NCI-H1048 (cell line): ENCODE measurements at places on chromosomes 11 and 22.
A peak's percentile ranks its signal among the peaks of the same experiment; 100 is the strongest.

GRCh38 chr11:59429924-59430516 is 3.8 kb upstream of the OR5A2 start:
- peak; percentile 19 for DNase-seq

DNA sequence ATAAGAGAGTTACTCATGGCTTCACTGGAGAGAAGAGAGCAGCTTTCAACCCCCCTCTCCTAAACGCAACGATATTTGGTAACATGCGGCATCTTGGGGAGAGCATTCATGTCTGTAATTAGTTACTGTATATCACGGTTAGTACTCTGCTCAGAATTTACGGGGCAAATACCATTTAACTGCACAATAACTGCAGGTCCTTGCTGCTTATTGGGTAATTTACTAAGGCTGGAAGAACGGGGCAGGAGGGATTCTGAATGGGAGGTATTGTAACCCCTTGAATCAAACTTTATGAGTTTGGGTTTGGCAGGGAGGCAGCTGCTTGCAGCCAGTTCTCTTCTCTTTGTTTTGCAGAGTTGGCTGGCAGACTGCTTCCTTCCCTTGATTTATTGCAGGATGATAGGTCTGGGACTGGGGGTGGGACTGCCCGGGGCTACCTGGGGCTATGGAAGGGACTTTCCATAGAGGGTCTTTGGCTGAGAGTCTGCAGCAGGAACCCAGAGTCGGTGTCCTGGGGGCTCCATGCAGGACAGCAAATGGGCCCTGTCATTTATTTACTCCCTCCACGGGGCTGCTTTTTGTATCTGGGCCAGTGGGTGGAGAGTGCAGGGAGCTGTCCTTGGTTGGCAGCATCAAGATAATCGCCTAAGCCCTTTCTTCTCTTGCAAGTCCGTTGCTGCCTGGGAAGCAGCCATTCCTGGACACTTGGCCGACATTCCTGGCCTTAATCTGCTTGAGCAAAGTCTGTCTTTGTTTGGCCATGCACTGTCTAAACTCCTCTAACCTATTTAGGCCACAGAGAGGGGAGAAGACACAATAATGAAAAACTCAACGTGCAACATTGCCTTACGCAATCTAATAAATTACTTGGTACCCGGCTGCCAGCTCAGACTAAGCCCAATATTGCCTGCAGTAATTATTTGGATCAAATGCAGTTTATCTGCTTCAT is 188.9 kb downstream of the ST3GAL4 start:
- peak; percentile 12 for DNase-seq

GRCh38 chr11:67440229-67441097 is 2.8 kb downstream of the CORO1B start:
- DNase-seq: no peak

DNA sequence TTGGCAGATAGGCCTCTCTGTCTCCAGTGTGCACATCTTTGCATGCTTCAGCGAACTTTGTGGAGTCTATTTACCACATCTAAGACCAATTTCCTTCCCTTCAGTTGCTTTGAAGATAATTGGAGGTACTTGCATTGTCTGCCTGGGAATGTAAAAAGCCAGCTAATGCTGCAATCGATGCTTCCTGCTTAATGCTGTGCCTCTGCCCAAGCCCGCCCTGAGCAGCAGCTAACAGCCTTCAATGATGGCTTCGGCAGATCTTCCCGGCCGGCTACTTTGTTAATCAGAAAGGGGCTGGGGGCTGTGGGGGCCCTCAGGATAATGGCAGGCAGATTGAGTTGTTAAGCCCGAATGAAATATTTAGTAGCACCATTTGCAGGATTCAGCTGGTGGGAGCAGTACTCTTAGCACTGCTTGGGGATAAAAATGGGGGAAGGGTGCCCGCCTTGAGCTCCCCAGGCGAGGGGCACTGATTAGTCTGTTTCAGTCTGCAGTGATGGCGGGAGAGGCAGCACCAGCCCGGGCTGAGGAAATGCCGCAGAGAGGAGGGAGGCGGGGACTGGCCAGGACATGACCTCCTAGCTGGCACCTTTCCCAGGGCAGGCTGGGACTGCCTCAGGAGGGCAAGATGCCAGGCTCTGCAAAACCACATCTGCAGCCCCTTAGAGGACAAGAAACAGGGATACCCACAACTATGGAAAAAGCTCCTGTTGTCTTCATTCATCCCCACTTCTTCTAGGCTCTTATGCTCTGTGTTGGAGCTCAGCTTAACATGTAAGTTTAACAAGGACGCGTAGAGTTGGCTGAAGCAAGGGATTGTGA is 460.0 kb downstream of the BUD13 start:
- no peak for DNase-seq

DNA sequence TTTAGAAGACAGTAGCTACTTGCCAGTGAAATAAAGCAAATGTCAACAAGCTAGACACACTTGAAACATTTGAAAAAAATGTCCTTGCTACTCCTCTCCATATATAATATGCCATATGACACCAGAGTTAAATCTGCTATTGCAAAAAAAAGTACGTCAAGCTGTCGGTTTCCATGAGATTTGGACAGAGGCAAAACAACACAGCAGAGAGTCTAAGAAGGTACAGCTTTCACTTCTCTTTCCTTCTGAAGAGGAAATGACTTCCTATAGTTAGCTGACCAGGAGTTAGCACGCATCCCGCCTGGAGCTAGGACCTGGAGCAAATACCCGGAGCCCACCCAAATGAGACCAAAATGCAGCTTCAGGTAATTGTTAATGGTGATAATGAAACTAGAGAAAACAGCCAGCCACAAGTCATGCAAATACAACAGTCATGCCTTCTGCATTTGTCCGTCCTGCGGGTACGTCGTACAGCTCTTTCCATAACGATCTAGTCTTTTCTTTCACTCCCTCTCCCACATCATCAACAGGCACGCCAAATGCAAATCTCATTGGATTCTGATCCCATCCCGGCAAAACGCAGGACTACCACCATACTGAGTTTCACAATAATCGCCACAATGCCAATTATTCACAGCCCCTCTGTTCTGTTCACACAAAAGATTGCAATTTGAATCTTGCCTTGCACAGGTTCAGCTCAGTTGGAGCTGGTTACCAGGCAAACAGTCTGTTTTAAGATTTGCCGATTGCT is 395.0 kb upstream of the CCDC90B start:
- peak; percentile 68 for DNase-seq

DNA sequence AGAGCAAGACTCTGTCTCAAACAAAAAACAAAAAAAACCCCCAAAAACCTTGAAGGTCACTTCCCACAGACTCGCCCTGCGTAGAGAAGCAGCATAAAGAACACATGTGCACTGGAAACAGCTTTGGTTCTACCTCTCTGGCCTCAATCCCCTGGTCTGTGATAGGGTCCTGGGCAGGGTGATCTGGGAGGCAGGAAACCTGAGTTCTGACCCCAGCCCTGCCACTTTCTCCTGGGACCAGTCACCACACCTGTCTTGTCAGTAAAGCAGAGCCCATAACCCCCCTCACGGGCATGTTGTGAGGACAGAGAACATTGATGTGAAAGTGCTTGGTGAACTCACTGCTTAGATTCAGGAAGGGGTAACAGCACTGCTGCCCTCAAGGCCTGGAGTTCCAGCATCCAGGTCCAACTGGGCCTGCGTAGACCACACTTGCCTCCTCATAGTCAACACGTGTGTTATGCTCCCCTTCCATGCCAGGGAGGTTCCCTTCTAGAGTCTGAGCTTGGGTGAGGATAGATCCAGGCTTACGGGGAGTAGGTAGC is 11.4 kb downstream of the UCP2 start:
- DNase-seq: no peak

GRCh38 chr11:15038963-15039362 is 34.4 kb upstream of the CALCB start:
- no peak for DNase-seq

- DNase-seq: no peak
Measured at GRCh38 chr22:27801616-27802345, at the start of gene MN1. Gene MN1 (minus strand): TSS chr22:27801756. CDS start chr22:27800543, 1,213 bp downstream.

GRCh38 chr11:72037554-72038311 is 39.0 kb downstream of the IL18BP start:
- no peak for DNase-seq

DNA sequence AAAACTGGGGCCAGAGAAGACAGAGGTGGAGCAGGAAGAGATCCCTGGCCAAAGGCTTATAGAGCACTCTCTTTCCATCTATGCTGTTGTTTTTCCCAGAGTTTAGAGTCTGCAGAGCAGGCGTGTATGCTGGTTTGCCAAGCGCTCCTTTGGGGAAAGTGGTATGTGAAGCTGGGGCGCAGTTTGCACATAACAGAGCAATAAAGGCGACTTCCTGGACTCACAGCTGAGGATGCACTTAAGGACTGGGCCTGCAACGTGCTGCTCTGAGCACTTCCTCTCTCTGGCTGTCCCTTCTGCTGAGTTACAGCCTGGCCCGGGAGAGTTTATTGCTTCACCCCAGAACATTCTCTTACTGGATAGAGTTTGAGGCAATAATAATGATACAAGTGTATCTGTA is 41.7 kb downstream of the THAP12 start:
- DNase-seq: no peak

- DNase-seq: no peak
Measured at GRCh38 chr22:29212743-29213142, 7.0 kb downstream of the EMID1 start.

GRCh38 chr22:36764641-36765040 is 11.3 kb downstream of the IFT27 start:
- DNase-seq: no peak

GRCh38 chr11:60989093-60989650 is 17.7 kb downstream of the CD6 start:
- no peak for DNase-seq

GRCh38 chr11:104852811-104853210 is 45.4 kb downstream of the CASP12 start:
- no peak for DNase-seq

DNA sequence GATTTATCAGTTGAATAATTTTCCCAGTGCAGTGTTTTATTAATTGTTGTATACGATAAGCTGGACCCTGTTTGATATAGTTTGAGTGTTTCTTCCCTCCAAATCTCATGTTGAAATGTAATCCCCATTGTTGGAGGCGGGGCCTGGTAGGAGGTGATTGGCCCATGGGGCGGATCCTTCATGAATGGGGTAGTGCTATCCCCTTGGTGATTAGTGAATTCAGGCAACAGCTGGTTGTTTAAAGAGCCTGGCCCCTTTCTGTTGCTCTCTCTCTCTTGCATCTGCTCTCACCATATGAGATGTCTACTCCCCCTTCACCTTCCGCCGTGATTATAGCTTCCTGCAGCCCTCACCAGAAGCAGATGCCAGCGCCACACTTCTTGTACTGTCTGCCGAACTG is 1.5 kb downstream of the OR5A1 start:
- DNase-seq: no peak

- no peak for DNase-seq
Measured at GRCh38 chr11:834371-835316, 1.9 kb downstream of the CD151 start.

- no peak for DNase-seq
Measured at GRCh38 chr11:126380909-126381308, 25.4 kb downstream of the ST3GAL4 start.

GRCh38 chr11:45073685-45074141 is 72.7 kb upstream of the PRDM11 start:
- DNase-seq: no peak

GRCh38 chr11:117989351-117990102 is 3.3 kb downstream of the IL10RA start:
- DNase-seq: no peak

DNA sequence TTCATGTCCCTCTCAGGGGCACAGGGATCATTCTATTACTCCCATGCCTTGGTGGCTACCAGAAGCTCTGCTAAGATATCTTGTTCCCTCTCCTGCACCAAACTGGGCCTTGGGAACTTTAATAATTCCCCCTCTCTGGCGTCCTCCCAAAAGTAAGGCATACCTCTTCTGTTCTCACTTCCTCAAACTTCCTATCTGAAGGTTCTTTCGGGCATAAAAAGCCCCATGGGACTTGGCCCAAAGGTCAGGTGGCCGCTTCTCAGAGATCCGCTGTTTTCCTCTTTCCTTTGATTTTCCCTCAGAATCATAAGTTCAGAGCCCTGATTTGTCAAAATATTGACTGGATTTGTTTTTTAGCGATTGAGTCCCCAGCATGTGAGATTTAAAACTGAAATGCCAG is 13.0 kb downstream of the POLD3 start:
- no peak for DNase-seq

- no peak for DNase-seq
Measured at GRCh38 chr11:16186680-16187079, 169.7 kb downstream of the SOX6 start.

DNA sequence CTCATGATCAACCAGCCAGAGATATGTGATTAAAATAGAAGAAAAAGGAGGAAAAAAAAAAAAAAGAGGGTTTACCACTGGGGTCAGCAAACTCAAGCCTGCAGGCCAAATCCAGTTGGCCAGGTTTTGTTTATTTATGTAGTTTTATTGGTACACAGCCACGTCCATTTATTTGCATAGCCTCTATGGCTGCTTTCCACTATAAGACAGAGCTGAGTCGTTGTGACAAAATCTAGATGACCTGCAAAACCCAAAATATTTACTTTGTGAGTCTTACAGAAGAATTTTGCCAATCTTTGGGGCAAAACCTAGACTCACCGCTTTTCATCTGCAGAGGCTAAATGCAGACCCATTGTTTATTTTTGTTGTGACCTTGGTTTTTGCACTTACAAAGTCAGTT is 87.1 kb downstream of the TENM4 start:
- DNase-seq: no peak

- peak; percentile 11 for DNase-seq
Measured at GRCh38 chr22:22942511-22943329, 55.1 kb downstream of the IGLL5 start.

DNA sequence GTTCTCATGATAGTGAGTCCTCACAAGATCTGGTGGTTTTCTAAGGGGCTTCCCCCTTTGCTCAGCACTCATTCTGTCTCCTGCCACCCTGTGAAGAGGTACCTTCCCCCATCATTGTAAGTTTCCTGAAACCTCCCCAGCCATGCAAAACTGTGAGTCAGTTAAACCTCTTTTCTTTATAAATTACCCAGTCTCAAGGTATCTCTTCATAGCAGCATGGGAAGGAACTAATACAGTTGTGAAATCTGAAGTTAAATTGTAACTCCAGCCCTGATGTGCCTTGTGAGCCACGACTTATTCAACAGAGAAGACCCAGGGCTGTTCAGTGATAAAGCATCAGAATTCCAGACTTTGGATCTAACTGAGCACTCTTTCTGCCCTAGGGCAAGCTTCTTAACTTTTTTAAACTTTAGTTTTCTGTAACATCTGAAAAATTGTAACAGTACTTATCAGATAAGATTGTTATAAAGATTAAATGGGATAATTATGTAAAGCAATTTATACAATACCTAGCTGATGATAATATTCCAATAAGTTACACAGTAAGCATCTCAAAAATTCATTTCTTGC is 220.0 kb downstream of the TRPC6 start:
- no peak for DNase-seq

DNA sequence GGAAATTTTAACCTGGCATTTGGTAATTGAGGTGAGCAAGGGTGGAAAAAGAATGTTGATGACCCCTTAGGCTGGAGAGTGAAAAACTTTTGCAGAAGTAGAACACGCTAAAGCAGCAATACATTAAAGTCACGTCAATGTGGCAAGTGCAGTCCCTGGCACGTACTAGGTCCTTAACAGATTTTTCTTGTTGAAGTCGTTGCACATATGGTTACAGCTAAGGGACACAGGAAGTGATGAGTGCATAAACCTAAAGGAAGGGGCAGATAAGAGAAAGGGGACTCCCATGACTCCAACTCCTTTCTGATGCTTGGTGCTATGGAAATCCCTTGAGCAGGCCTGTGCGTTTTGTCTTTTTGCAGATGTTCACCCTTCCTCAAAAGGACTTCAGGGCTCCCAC is 1.2 kb downstream of the ACCS start:
- no peak for DNase-seq
